ENCODE measurements at places on chromosomes 4 and X.

GRCh38 chrX:13005661-13006473 is 31.0 kb downstream of the TMSB4X start:
- DNase-seq = no peak

- no peak for DNase-seq
These were observed 48.1 kb downstream of the PCDH7 start for GRCh38 chr4:30768277-30768676.

GRCh38 chr4:169988252-169988651 is 37.9 kb downstream of the MFAP3L start:
- DNase-seq = no peak

GRCh38 chr4:26859762-26860156 is 882 bp upstream of the STIM2 start:
- no peak for DNase-seq

DNA sequence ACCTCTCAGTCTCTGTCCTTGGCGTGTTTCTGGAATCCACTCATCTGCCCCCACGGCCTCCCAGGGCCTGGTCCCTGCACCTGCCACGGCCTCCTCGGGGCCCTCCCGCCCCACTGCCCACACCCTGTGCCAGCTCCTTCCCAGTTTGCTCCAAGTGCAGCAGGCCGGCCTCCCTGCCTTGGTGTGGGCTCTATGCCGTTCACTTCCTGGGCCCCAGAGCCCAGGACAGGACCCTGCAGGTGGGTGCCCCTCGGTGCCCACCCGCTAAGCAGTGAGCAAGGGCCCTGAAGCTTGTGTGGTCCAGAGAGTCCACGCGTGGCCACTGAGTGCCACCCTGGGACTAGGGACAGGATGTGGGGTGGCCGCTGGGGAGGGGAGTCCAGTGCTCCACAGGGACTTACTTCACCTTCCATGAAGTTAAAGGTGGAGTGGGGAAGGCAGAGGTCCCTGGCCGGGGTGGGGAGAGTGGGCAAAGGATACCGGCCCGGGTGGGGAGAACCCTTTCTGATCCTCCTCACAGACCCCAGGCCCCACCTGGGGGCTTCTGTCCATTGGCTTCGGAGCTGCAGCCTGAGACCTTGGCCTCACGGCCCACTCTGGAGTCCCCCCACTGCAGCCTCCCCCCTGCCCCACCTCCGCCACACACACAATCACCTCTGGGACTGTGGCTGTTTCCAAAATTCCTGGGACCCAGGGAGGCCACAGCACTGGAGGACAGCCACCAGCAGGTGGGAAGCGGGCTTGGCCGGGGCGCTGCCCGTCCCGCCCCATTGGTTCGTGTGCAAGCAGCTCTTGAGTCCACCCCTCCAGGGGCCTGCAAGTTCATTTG is 60.0 kb upstream of the NKX1-1 start:
- no peak for DNase-seq

DNA sequence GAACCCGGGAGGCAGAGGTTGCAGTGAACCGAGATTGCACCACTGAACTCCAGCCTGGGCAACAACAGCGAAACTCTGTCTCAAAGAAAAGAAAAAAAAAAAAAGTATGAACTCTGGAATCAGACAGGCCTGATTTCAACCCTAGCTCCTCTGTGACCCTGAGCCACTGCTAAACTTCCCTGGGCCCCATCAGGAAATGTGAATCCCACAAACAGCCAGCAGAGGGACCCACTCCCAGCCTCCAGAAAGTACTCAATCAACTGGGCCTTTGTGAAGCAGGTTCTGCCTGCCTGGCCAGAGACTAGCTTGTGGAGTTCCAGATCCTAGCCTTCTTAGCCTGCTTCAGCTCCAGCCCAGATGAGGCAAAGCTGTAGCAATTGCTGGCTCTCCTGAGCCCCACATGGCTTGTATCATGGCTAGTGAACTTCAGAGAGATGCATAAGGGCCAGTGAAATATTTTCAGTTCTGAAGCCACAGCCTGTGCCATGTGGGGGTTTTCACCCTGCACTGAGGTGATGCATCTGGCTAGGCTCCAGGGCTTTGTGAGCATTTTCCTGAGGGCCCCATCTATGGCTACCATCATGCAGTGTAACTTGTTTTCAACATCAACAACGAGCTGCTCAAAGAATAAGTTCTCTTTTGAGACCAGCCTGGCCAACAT is 7.2 kb upstream of the IDS start:
- peak; percentile 30 for DNase-seq

DNA sequence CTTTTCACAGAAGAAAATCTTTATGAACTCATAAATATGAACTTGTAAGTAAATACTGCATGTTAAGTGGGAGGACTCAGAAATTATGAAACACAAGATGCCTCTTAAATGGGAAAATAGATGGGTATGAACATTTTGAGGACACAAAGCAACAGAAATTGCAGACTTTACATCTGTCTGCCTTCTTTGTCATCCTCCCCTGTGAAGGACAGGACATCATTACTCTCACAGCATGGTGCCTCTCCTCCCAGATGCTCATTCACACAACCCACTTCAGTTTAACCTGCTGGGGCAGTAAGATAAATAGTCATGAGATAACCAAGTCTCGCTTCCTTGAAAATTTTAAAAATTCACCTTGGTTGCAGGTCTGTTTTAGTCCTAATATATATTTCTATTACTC is 144.5 kb downstream of the APBB2 start:
- no peak for DNase-seq

DNA sequence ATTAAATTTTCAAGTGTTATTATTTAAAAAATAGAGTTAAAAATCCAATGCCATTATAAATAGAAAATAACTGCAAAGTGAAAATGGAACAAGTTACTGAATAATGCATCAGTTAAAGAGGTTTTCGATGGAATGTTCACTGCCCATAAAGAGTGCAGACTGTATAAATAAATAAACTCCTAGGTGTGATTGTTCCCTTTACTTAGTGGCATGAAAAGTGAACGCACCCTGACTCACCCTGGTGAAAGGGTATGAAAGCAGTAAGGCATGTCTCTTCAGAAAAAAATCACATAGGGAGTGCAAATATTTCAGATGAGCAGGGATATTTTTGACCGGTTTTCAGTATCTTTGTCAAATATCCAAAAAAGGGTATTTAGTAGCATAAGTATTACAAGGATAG is 387.8 kb downstream of the DCAF12L2 start:
- no peak for DNase-seq

GRCh38 chr4:121726642-121727268 is 30.0 kb upstream of the ANXA5 start:
- DNase-seq = no peak

GRCh38 chr4:2817701-2818350 is 24.9 kb downstream of the SH3BP2 start:
- DNase-seq = no peak

DNA sequence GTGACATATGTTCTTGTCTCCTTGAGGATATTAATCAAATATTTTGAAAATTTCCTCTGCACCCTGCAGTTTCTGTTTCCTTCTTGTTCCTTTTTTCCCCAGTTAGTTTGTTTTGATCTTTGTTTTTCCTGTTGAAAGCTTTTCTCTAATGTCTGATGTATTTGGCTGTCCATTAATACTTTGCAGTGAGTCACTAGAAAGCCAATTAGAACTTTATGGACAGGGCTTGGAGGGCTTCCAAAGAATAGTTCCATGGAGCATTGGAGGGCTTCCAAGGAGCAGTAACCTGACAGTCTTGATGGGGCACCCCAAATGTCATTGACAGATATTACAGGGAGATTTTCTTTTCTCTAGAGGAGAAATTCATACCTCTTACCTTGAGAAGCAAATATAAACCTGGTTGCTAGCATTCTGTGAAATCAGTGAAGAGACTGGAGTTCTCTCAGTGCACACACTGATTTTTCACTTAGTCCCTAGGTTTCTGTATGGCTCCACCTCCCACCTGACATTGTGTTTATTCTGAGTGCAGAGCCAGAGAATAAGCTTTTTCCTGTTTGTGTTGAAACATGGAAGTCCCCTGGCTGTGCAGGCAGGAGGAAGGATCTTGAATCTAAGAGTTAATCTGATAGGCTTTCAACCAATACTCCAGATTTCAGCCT is 26.5 kb downstream of the SPARCL1 start:
- DNase-seq = no peak

DNA sequence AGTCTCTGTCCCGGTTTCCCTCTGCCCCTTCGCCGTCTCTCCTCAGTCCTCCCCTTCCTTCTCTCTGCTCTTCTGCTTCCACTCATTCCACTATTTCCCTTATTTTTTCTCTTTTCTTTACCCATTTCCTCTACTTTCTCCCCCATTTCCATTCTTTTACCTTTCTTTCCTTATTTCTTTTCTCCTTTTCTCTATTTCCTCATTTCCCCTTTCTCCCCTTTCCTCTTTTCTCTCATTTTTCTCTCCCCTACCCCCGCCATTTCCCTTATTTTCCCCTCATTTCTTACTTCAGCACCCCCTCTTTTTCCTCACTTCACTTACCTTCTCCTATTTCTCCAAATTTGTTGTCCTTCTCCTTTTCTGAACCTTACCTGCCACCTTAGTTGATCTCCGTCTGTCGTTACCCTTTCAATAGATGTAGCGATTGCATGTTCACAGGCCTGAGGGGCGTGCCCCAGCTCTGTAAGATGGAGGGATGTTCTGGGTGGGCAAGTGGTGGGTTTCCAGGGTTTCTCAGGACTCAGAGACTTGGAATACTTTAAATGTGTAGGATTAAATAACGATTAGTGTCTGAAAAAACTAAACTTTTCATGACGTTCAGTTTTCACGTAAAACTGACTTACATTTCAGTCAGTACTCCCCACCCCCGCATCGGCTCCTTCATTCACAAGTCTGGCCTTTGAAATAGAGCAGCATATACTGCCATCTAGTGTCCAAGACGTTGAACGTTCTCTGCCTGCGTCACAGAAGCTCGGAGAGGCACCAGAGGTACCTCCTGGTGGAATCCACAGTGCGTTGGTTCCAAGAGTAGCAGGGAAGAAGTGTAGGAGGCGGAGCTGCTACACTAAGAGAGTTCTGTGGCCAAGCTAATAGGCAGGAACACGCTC is 641 bp upstream of the NCBP2L start:
- DNase-seq = peak; percentile 68

DNA sequence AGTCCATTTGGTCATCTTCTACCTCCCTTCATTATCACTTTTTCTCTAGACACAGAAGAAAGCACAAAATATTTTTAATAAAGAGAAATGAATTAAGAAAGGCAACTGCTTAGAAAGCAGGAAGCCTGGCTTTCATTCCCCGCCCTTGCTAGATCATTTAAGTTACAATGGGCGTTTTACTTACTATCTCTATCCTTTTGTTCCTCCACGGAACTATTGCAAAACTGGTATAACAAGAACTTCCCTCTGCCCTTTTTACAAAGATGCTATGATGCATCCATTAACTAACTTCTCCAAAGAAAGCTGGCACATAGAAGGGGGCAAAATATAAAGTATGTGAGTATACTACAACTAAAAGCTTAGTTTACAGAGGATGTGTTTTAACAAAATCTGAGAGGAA is 434.5 kb upstream of the FTHL17 start:
- DNase-seq = no peak

DNA sequence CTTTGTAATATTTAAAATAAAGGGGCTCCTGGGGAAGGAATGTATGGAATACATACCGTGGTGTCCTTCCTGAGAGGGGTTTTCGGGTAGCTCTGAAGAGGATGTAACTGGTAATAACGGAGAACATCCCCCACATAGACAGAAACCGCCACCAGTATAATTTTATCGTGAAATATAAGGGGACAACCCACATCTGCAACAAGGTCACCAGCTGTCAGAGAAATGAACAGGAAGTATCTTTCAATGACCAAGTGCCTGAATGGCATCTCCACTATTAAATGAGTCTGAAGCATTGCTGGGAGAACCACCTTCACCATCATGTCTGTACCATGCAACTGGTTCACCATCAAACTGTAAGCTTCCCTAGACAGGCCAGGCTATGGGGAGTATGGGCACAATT is 31.7 kb downstream of the RNF175 start:
- DNase-seq = no peak

DNA sequence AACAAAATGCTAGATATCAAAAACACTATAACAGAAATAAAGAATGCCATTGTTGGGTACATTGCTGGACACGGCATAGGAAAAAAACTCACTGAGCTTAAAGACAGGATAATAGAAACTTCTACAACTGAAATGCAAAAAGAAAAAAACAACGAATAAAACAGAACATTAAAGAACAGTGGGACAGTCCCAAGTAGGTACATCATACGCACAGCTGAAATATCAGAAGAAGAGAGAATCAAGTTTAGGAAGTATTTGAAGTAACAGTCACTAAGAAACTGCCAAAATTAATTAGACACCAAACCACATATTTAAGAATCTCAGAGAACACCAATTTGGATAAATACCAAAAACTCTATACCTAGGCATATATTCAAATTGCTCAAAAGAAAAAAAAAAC is 19.2 kb downstream of the RAB28 start:
- DNase-seq = no peak

DNA sequence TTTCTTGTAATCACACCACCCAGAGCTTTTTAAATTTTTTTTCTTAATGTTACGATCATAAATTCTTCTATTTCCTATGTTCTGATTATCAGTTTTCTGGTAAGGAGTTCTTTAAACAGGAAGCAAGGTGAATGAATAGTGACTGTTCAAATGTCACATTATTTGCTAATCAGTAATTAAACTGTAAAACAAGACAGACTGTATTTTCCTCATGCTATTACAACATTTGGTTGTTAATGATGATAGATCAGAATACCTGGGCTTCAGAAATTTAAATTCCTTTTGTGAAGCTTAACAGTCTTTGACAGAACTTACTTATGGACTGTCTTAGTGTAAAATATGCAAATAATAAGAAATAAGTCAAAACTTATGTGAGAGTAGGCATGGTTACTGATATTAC is 41.4 kb downstream of the CLCN3 start:
- DNase-seq = no peak

DNA sequence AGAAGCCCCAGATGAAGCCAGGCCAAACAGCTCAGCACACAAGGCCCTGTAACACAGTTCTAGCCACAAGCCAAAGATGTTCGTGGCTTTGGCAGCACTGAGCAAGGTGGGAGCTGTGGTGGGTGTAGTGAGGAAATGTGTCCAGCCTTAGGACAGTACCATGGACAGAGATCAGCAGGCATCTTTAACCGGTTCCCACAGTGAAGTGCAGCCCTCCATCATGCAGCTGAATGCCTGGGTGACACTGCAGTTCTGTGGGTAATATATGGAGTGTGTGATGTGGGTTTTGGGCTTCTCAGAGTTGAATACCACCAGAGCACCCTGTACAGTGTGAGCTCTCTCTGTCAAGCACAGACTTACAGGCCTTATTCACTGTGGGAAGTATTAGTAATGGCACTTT is 6.0 kb upstream of the NEXMIF start:
- no peak for DNase-seq

GRCh38 chrX:140425712-140426395 is 79.0 kb downstream of the SOX3 start:
- DNase-seq = no peak

GRCh38 chrX:23327104-23327503 is 7.5 kb upstream of the PTCHD1 start:
- no peak for DNase-seq

DNA sequence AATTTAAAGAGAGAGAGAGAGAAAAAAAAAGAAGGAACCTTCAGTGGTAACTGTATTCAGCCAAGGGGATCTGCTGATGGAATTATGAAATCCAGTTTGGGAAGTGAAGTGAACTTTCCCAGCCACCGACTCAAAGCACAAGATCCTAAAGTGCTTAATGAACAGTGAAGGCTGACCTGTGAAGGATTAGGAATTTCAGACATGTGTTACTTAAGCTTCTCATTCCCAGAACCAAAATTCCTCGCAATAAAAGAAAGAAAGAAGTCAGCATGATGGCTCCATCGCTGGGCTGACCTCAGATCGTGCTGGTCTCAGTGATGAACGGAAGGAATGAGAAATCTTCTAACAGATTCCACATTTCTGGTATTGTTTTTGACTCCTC is 135.2 kb downstream of the ARSF start:
- no peak for DNase-seq
